ENCODE measurements at places on chromosomes 2 and 18. TPM values are rescaled to one million over a fixed set of nuclear protein-coding genes. Genes with fewer than 3 reads are reported as not detected.

DNA sequence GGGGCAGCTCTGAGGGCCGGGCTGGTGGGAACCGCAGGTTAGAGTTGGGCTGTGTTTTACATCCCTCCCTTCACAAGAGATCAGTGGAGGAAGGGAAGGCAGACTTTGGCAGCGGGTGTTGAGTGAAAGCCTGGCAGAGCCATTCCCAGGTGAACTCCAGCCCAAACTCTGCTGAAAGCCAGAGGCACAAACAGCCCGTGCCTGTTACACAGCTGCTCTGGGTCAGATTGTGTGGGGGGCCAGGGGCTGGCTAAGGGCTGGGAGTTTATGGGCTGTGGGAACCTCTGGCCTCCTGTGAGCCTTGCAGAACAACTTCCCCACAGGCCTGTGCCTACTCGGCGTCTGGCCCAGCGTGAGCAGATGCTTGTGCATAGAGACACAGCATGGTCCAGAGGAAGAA, 286.8 kb downstream of the CLIP4 start:
- peak; percentile 69 for DNase-seq

- DNase-seq, result no peak
Measured at GRCh38 chr2:104788742-104789455, 65.0 kb upstream of the POU3F3 start.

GRCh38 chr2:85648619-85649018, 19.4 kb downstream of the SFTPB start:
- DNase-seq, result peak; percentile 12

DNA sequence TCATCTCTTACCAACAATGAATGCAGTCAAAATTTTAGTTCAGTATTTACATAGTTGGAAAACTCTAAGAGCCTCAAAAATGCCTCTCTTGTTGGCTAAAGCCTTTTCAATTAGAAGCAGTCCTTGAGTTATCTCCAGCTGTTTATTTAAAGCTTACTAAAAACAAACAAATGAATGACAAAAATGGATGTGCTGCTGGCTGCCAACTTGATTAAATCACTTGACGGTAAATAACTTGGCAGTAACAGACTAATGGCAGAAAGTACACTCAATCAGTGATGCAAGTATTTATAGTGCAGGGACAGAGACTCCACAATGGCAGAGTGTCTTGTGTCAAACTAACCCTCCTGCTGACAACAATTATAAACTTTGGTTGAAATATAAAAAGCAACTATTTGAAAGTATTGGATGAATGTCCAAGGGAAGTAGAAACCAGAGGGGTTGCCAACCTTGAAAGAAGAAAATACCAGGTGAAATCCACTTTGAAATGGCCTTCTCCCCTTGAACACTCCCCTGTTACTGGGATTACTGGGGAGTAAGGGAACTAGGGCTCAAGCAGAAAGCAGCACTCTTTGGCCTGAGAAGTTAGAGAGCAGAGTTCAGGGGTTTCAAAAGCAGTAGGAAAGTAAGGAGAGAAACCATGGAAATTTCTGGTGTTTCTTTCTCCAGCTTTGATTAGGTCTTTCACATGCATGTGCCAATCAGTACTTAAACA, 245.2 kb upstream of the SPHKAP start:
- DNase-seq, result peak; percentile 39

DNA sequence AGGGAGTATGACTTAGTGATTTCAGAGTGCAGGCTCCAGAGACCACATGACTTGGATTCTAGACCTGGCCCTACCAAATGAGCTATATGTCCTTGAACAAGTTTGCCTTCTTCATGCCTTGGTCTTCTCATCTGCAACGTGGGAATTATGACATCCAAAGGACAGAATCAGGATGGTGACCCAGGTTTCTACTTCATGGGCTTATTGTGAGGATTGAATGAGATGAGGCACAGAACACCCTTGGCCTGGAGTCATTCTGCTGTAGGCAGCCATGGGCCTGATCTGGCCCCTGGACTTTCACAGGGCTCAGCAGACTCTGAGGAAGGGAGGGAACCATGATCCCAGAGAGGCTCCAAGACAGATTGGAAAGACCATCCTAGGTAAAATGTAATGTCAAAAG, 85.6 kb upstream of the HAAO start:
- no peak for DNase-seq

GRCh38 chr2:206253125-206253776, 21.2 kb upstream of the ZDBF2 start:
- no peak for DNase-seq

MOB4 gene
- total RNA-seq, result 53.4 TPM

GPR17 gene
- 0.31 TPM for total RNA-seq

- DNase-seq, result peak; percentile 23
Measured at GRCh38 chr2:192196421-192197194, 1.9 kb upstream of the TMEFF2 start.

MC4R gene
- total RNA-seq, result 0.21 TPM
